ENCODE measurements at places on chromosomes 12 and 14. TPM values are rescaled to one million over a fixed set of nuclear protein-coding genes. Genes with fewer than 3 reads are reported as not detected.

Gene PTPN6
- 61.7 TPM for total RNA-seq

Gene TMCC3
- total RNA-seq, result 97.2 TPM

DNA sequence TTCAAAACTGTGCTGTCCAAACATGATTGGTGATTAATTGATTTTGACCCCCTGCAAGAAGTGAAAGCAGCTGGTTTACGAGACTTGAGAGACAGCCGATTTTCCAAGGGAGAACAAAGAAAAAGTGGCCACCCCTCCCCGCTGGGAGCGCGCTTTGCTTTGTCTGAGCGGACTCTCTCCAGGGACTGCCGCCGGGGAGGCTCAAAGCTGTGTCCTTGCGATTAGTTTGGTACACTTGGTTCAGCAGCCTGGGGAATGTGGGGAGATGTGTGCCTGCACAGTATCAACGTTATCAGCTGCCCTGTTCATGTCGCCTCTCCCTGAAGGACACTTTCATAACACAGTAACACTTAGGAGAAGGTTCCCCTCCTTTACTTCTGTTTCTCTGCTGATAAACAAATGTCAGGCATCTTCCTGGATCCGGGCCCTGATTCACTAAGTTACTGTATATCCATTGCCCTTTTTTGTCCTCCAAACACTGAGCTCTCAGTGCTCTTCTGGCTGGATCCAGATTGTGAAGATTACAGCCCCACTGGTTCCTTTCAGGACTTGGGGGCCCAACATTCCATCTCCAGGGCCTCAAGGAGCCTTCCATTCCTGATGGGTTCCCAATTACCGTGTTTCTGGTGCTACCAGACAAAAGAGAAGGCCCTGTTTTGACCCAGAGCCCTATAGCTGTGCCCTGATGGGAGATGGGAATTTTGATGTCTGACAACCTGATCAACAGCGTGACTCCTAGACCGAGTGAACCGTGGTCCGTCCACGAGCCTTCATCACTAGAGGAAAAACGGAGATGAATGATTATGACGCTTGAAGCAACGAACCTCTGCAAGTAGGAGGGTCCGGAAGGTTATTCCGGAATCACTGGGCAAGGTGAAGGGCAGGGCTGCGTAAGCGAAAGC is 31.7 kb upstream of the TUBA1C start:
- DNase-seq, result peak; percentile 41

DNA sequence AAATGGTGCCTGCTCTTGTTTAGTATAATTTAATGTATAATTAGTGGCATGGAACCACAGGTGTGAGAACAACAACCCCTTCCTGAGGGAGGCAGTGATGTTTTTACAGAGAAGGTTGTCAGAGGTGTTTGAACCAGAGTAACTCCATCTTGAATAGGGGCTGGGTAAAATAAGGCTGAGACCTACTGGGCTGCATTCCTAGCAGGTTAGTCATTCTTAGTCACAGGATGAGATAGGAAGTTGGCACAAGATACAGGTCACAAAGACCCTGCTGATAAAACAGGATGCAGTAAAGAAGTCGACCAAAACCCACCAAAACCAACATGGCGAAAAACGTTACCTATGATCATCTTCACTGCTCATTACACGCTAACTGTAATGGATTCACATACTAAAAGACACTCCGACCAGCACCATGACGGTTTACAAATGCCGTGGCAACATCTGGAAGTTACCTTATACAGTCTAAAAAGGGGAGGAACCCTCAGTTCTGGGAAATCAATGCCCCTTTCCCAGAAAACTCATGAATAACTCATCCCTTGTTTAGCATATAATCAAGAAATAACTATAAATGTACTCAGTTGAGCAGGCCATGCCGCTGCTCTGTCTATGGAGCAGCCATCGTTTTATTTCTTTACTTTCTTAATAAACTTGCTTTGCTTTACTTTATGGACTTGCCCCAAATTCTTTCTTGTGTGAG is 47.8 kb upstream of the LTA4H start:
- no peak for DNase-seq

- DNase-seq, result no peak
These were observed 2.9 kb upstream of the TDRD9 start for GRCh38 chr14:103925316-103925715.

All from mucosa of descending colon (tissue), 3 donors.